Uterus (tissue), 4 donors: ENCODE measurements at places on chromosomes 4 and X.

GRCh38 chr4:185742766-185743165 is 69.2 kb downstream of the SORBS2 start:
- no peak for DNase-seq

DNA sequence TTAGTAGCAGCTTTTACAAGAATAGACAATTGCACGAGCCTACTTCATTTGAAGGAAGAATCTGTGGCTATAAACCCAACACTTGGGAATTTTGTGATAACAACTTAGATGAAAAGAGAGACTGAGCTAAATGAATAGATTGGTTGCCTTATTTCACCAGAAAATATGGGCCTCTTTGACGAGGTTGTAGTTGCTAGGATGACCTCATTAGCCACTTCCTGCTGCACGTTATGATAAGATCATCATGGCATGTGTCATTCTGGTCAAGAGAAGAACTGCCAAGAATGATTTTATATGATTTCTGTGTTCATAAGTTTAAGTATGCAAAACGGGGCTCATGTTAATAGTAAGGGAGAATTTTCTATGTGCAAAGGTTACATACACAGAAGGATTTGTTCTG is 321.9 kb upstream of the GIMD1 start:
- DNase-seq: no peak

DNA sequence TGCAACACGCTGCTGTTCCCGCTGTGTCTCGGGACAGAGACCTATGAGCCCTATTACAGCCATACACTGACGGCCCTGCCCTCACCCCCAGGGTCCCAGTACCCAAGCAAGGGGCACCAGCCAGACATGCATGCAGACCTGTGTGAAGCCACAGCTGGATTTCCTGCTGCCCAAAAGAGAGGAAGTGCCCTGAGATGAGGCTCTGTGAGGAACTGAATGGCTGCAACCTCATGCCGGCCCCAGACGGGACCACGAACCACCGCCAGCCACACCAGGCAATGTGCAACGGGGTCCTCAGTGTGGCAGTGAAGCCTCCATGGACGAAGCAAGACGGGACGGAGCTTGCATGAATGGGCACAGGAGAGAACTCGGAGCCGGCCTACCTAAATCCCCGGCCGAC is 21.1 kb downstream of the CTBP1 start:
- DNase-seq: no peak

- DNase-seq: no peak
Observed at GRCh38 chr4:169621731-169622492, 1.5 kb downstream of the CLCN3 start.

DNA sequence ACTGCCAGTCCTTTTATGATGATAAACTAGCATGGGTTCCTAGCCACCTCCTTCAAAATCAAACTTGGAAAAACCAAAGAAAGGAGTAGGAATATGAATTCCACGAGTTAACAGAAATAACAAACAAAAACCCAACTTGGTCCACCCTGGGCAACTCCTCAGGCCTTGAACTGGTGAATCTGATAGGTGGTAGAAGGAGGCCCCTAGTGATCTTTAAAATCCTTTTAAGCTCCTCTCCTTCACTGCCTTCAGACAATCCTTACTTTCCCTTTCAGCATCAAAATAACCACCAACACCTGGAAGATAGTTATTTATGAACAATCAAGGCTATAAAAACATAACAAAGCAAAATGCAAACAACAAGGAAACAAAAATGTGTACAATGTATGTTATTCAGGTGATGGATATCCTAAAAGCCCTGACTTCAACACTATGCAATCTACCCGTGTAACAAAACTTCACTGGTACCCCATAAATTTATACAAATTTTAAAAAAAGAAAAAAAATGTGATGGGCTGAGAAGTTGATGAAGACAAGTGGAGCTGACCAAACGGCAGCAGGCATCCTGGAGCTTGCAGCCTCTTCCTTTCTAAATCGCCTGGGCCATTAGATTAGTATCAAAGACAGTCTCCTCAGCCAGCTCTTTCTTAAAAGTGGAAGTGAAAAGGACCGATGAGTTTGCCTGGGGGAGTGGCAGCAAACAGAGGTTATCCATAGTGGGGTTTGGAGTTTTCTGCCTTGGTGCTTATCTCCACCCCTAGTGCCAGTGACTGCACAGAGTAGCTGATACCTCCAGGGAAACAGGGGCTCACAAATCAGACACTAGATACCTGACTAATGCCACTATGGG is 179.6 kb downstream of the TMA16 start:
- DNase-seq: no peak

- no peak for DNase-seq
Observed at GRCh38 chr4:76943129-76943620, 6.4 kb upstream of the SEPTIN11 start.

GRCh38 chr4:146510942-146511341 is 10.8 kb downstream of the SLC10A7 start:
- DNase-seq: no peak
